ENCODE measurements at places on chromosomes 2 and 18. TPM values are rescaled to one million over a fixed set of nuclear protein-coding genes. Genes with fewer than 3 reads are reported as not detected.
A peak's percentile ranks its signal among the peaks of the same experiment; 100 is the strongest.

DNA sequence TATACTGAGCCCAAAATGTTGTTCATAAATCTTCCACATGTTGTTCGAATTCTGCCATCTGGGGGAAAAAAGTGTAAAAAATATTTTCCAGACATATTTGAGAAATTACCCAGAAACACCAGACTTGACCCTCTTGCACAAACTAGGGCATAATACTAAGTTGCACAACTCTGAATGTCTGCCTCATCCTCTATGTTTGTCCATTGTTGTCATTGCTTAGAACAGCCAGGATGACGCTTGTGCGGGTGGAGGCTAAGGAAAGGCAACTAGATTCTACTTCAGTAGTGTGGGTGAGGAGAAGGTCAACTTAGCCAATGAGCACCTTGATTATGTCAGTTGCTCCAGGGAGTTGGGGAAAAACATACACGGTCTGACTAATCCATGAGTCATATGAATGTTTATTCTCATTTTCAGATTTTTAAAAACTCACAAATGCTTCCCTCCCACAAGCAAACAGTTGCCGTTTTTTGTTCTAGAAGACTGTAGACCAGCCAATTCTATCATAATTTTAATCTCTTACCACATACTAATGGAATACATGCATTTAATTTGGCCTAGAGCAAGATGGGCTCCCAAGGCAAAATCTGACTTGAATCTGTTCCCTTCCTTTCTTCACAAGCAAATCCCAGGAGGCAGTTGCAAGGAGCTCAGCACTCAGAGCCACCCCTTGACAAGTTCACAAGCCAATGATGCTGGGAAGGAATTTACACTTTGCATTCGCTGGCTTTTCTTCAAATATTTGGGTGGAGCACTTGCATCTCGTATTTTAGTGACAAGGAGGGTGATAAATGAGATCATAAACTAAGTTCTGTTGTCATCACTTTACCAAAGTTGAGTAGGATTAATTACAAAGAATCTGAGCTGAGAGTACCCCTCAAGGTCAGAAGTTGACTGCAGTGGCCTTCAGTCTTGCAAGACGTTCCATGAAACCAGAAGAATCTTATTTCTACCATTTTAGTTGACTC lies 163.2 kb upstream of the TWIST2 start:
- peak; percentile 83 for DNase-seq

GRCh38 chr2:1492711-1493430 lies 79.6 kb downstream of the TPO start:
- no peak for DNase-seq

TUBA3E gene
- 1.0 TPM for total RNA-seq

DNA sequence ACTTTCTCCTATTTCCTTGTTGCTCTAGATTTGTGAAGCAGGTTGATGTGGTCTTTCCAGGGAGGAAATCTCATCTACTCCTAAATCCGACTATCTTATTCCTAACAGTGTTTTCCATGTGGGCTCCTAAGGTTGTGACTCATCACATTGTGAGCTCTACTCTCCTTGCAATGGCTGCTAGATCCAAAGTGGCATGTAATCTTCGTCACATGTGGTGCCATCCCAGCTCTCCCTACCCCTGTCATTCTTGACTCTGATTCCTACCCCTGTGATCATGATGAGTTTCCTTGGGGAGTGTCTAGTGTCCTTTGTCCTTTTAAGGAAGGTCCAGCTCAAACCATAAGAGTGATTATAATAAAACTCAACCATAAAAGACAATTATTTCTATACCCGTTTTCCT lies 47.3 kb upstream of the GULP1 start:
- peak; percentile 19 for DNase-seq

MARCHF7 gene
- total RNA-seq, result 104 TPM

GRCh38 chr18:68713796-68714195 lies 1.1 kb downstream of the TMX3 start:
- no peak for DNase-seq

DNA sequence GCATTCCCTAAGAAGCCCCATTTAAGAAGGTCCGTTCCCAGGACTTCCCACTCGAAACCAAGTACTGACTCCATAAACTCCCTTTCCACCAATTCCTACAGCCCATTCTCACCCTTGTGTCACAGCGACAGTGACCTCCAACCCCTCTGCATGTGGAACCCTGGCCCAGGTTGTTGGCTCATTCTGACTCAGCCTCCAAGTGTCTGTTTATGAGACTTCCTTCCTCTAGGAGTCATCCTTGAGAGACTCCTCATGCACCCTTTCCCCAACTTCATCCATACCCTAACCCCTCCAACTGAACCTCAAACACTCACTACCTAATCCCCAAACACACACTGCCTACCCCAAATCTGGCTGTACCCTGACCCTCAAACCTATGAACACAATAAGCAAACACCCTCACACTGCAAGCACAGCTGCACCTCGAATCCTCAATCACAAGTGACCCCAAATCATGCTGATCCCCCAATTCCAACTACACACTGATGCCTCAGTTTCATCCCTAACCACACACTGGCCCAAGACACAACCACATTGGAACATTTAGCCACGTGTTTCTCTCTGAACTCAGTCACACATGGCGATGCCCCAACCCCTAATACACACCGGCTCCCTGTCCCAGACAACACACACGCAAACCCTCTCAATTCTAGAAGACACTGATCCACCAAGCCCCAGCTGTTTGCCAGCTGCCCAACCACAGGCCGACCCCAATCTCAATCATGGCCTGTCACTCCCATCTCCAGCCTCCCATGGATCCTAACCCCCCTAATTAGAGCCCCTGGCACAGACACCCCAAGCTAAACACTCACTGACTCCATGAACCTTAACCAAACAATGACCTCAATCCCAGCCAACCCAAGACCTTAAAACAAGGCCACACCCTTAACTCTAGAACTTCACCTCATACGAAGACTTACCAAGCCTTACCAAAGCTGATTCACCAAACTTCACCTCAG lies 219.6 kb downstream of the CYP26B1 start:
- peak; percentile 16 for DNase-seq

GRCh38 chr2:77397763-77398162 lies 124.4 kb downstream of the LRRTM4 start:
- peak; percentile 6 for DNase-seq

DNA sequence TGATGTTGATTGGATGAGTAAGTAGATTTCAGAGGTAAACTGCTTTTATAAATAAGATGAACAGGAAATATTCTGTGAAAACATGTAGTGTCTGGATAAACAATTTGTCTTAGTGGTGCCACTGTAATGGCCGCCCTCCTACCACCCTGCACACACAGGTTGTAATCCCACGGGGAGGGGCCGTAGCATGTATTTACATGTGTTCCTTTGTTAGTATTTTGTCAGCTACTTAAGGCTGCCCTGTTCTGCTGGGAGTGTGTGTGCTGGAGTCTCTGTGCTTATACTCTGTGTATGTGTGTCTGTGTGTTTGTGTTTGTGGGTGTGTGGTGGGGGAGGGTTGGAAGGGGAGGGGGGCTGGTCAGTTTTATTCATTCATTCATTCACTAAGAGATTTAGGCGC lies 5.1 kb downstream of the TSHZ1 start:
- DNase-seq, result no peak
